ENCODE measurements at places on chromosomes 11 and 22. TPM values are rescaled to one million over a fixed set of nuclear protein-coding genes. Genes with fewer than 3 reads are reported as not detected.

DNA sequence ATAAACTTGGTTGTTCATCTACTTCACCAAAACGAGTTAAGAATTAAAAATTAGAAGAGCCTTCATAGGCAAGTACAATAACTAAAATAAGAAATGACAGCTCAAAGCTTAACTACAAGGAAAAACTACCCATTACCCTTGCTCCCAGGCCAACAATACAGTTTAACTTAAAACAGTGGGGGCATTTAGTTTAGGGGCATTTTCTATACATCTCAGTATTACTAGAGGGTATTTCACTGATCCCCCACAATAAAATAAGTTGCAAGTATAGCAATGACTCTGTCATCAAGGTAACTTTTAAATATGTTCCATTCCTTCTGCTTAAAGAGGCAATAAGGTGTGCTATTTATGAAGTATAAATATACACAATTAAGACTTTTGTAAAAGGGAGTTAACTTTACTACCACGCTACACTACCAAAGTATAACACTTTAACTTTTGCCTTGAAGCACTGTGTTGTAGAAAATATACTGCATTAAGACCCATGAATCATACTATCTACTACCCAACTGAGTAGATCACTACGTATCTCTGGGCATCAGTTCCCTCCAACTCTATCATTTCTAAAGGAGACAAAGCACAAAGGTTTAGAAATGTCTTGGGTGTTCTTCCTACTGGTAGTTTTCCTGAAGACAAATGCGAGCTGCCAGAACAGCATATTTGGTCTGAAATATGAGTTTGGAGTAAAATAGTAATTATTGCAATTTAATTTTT is 29.8 kb downstream of the CHORDC1 start:
- DNase-seq: no peak

DNA sequence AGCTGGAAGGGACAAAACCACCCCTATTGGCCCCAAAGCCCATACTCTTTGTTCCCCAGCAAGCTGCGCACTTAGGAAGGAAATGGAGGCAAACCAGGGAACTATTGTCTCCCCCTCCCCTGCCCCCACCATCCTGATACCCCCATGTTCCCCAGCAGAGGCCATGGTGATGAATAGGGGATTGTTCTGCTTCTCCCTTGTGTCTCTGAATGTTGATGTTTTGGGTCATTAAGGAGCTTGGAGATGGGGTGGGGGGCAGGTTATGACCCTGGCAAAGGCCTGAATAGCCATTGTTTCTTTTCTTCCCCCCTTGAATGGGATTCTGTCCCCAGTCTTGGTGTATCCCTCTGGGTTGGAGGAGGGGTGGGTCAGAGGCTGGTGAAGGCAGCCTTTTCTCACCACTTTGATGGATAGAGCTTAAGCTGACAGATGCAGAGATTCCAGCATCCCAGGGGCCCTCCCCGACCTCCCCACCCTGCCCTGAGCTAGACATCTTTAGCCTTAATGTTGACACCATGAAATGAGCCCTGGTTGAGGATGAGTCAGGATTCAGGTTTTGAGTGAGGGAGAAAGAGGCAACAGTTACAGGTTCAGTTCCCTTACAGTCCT is 8.3 kb downstream of the DTX4 start:
- DNase-seq: no peak

- no peak for DNase-seq
Measured at GRCh38 chr11:17595526-17596309, 48.7 kb downstream of the OTOG start.

DNA sequence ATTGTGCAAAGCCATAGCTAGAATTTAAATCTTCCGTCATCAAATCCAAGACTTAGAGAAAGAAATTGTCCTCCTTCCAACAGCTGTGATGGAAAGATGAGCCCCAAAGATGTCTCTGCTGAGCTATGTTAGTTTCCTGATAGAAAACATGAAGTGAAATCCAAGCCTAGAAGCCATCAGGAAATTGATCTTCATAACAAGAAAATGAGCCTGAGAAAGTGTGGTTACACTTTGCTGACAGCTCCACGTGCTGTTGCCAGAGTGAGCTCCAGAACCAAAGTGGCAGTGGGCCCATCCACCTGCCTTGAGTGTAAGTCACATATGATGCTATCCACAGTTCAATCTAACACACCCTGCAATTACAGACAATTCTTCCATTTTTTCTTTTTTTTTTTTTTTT is 58.0 kb upstream of the UBASH3B start:
- no peak for DNase-seq

GRCh38 chr11:74471668-74472429 is 4.5 kb upstream of the KCNE3 start:
- no peak for DNase-seq

- peak; percentile 22 for DNase-seq
Measured at GRCh38 chr11:112265659-112266409, 5.2 kb upstream of the PLET1 start.

The CCDC86 gene
- total RNA-seq: 10.7 TPM

The CALCA gene
- 1.3 TPM for total RNA-seq

The THY1 gene
- total RNA-seq: 1,197 TPM

The ZNF280B gene
- 0.11 TPM for total RNA-seq

The ZBTB3 gene
- 8.0 TPM for total RNA-seq

All from GM23248 (cell line).